CD4-positive, alpha-beta T cell treated with Interleukin-17A for 1 hour (primary cell): ENCODE measurements at places on chromosomes 7 and 10.

DNA sequence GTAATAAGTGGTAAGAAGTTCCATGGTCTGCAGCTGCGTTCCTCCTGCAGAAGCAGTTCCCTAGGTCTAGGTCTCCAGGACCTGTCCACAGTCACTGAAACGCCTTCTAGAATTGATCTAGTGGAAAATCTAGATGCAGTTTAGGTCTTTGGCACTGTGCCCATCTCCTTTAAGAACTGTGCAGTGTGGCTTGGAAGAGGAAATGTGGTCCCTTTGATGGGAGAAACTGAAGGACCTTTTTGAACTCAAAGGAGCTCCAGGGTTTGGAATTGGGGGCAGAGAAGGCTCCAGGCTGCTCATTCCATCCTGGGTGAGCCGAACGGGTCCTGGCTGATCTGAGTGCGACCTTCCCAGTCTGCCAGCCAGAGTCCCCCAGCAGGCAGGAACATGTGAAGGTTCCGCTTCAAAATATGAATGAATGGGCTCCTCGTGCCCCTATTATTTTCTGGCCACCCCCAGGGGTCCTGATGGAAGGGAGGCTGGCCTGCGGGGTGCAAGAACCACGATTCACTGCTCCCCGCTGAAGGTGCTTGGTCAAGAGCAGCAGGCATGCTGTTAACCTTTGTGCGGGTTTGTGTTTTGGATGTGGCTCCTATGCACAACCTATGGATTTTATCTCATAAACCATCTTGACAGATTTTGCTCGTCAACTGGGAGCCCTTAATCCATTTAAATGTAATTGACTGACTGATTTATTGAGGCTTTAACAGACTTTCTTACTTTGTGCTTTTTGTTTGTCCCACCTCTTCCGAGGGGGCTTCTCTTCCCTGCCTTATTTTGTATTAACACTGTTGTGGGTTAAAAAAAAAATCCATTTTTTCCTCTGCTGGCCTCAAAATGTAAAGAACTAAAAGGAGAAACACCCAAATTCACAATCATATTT, 36.7 kb downstream of the ZNF467 start:
- DNase-seq: no peak

- no peak for DNase-seq
These were observed 48.6 kb upstream of the MKLN1 start for GRCh38 chr7:131279044-131279443.

DNA sequence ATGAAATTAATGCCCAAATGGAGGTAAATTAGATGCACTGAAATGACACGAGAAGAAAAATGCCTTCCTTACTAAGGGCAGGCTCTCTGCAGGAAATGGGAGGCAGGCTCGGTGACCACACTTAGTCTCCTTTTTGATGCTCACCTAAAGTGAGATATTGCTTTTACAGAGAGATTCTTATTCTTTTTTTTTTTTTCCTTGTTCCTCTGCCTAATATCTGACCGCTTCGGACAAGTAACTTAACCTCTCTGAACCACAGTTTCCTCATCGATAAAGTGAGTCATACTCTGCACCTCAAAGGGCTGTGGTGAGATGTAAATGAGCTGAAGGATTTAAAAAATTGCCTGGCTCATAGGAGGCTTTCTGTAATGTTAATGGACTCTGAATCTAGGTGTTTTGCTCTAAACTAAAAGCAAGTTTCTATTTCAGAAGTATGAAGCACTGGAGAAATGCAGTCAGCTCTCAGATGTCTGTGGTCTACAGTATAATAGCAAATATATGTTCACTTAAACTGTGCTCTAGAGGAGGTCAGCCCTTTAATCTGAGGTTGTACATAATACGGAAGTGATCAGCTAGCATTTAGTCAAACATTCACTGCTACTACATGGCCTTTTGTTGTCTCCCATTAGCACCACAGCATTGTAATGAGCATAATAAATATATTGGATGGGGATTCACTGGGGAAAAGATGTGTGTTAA, 23.2 kb downstream of the NKX2-3 start:
- no peak for DNase-seq

GRCh38 chr10:79298403-79299244, 48.6 kb upstream of the PPIF start:
- no peak for DNase-seq

DNA sequence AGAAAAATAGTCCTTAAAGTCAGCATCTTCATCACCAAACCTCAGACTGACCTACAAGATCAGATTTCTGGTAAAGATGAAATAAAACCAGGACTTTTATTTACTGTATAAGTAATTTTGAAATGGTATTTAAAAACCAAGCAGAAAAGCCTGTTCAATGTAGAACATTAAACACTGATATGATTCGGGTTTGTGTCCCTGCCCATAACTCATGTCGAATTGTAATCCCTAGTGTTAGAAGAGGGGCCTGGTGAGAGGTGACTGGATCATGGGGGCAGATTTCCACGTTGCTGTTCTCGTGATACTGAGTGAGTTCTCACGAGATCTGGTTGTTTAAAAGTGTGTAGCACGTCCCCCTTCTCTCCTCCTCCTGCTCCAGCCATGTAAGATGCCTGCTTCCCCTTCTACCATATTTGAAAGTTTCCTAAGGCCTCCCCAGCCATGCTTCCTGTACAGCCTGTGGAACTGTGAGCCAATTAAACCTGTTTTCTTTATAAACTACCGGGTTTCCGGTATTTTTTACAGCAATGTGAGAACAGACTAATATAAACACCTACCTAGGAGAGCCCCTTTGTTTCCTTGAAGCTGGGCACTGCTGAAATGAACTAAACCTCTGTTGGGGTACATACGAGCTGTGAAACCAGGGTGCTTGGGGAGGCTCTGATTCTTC, 120.1 kb downstream of the KMT2E start:
- no peak for DNase-seq

DNA sequence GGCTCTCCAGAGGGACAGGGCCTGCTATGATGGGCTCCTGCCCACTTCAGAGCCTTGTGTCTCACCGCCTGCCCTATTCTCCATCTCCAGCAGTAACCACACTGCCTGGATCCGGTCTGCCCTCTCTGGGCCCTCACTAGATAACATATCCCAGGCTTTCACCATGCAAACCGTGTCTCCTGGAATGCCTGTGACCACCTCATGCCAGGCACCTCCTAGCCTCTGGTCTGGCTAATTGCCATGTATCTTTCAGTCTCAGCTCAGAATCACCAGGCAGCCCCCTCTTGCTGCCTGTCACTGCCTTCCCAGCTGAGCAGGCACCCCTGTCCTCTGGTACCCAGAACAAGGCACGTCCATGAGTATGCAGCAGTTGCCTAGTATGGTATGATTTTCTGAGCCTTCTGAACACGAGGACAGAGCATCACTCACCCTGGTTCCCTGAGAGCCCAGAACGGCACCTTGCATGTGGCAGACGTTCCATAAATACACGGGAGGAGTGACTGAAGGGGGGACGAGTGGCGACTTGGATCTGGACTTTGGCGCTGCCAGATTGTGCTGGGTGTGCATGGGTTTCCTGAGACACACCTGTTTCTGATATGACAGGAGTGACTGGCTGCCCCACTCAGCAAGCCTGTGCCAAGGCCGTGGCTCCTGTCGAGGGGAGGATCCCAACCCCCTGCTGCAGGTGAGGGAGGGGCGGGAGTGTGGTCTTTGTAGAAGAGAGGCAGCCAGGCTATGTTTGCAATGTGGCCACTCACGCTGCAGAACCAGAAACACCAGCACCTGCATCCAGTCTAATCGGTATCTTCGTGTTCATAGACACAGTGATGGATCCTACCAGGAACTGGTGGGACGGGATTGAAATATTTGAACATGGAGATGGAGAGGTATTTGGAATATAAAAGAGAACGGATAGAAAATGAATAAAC, 95.2 kb downstream of the VOPP1 start:
- no peak for DNase-seq

DNA sequence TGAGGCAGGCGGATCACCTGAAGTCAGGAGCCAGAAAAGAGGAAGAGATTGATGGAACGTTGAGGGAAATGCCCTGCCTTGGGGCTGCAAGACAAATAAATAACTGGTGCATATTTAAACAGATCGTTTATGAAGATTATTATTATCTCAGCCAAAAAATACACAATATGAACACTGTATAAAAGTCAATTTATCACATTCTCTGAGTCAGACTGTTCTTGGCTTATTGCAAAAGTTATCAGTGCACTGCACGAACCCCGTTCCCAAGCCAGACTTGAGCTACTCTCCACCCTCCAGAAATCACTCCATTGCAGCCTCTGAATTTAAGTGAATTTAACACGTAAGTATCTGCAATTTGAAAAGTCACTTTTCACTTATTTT, 1.6 kb downstream of the DNMBP start:
- DNase-seq: no peak

GRCh38 chr7:115359119-115359518, 437.2 kb downstream of the MDFIC start:
- DNase-seq: no peak

DNA sequence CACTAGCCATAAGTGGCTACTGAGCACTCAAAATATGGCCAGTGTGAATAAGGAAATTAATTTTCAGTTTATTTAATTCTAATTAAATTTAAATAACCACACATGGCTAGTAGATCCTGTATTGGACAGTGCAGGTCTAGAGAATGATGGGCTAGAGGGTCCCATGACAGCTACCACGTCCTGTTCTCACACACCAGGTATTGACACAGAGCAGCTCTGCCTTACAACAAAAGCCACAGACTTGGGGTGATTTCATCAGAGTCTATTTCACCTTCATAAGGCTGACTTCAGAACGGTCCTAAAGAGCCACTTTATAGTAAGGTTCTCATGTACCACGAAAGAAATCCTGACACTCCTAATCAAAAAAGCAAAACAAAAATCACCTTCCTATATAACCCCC, 111.3 kb downstream of the UBE2H start:
- DNase-seq: no peak

GRCh38 chr10:8365935-8366911, 311.7 kb downstream of the GATA3 start:
- peak; percentile 76 for DNase-seq

- no peak for DNase-seq
These were observed 66.3 kb upstream of the ZRANB1 start for GRCh38 chr10:124875596-124875995.

GRCh38 chr7:114720725-114721124, 201.2 kb upstream of the MDFIC start:
- DNase-seq: no peak

DNA sequence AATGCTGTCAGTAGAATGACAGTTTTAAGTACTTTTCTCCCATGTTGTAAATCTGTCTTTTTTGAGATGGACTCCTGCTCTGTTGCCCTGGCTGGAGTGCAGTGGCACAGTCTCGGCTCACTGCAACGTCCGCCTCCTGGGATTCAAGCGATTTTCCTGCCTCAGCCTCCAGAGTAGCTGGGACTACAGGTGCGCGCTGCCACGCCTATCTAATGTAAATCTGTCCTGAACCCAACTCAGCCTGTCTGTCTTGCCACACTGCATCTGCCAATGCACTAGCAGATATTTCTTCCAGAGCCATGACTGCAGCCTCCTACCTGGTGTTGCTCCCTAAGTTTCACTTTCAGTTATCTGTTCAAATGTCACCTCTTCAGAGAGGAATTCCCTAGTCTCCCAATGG, 264.1 kb downstream of the PHF14 start:
- no peak for DNase-seq

- DNase-seq: no peak
These were observed 113.7 kb downstream of the ARL4A start for GRCh38 chr7:12801107-12801506.

DNA sequence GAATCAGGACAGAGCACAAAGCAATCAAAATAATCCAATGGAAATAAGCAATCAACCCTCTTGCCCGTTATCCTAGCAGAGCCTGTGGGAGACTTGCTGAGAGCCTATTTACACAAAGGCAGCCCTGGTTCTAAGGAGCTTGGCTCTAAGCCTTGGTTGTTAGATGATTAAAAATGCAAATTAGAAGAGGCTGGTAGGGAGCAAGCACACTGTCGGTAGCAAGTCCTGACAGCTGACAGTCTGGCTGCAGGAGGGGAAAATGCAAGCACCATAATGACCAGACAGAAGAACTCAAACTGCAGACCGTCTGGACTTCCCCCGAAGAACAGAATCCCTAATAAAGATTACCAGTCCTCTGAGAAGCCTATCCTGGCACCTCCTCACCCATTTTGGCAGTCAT, 131.8 kb upstream of the CTTNBP2 start:
- DNase-seq: no peak

GRCh38 chr7:65269150-65269856, 104.4 kb upstream of the ZNF92 start:
- peak; percentile 8 for DNase-seq

- DNase-seq: peak; percentile 31
These were observed 23.8 kb upstream of the ZNF735 start for GRCh38 chr7:64183126-64183742.

DNA sequence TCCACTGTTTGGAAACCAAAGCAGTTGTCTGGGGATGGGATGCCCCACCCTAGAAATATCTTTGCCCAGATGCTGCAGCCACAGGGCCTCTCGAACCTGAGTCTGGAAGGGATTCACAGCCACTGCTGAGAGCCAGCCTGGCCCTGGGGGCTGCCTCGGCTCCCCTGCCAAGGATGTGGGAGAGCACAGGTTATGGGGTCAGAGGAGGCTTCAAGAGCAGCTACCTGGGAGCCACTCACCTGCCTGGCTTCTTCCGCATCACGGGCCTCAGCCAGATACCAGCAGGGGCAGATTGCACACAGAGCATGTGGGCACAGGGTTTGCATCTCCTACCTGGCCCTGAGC, 5.4 kb upstream of the PWWP2B start:
- no peak for DNase-seq

DNA sequence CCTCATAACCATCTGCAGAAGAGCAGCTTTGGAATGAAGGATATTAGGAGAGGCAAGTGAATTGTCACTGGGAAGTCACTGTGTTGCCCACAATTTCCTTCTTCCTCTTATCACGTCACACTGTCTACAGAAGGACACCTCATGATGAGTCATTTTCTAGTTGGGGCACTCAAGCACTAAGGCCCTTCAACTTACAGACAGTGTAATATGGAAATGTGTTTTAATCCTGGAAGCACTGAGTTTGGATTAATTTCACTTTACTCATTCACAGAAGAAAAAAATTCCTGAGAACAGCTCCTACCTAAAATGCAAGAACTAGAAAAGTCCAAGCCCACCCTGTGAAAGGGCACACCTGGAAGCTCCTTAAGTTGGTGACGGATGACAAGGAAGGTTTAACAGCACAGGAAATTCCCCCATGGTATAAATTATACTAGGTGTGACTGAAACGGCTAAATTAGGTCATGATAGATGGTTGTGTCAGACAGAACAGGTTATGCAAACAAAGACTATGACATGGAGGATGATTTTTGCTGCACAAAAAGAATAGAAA, 56.6 kb downstream of the PARD3 start:
- no peak for DNase-seq

DNA sequence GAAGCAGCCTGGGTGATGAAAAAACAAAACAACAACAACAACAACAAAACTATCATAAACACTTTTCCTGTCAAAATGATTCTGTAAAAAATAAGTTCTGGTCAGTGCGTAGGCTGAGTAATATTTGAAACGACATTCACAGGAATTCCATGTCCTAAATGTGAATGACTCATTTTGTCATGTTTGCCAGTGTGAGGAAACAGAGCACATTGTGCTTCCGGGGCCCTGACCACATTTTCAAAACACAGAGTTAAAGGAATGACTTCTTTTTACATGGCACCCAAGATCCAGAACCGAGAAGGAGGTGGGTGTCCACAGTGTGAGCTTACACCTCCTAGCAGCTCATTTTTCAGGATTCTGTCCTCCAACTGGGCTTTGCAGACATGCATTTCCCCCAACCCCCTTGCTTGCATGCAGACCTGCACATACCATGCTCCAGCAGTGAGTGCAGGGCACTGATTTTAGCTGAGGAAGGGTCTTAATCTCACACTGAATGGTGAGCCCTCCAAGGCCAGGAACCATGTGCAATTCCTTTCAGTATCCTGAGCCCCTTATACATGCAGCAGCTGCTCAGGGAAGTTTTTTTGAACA, 3.0 kb downstream of the CLRN3 start:
- DNase-seq: no peak
